ENCODE measurements at places on chromosomes 2 and 18.

- DNase-seq = peak; percentile 30
These were observed 139.6 kb downstream of the TRABD2A start for GRCh38 chr2:84741182-84741822.

DNA sequence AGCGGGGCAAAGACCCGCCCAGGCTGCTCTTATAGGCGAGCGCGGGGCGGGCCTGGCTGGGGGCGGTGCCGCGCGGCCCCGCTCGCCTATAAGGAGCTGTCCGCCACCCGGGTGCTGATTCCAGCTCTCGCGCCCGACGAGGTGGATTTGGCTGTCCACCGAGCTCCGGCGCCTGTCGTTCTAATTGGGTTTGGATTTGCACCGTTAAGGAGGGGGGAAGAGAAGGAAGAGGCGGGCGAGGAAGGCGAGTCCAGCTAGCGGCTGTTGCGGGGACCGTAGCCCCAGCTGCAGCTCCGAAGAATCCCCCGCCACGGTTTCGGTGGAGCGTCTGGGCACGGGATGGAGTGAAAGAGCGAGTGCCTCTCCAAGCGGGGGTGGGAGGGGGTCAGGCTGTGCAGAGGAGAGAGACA is at the start of gene CNTNAP5:
CNTNAP5 (plus strand) TSS at position 117 of the 410 bp plus-strand sequence. CDS start 364 bp downstream, outside the sequence.
- DNase-seq = no peak

DNA sequence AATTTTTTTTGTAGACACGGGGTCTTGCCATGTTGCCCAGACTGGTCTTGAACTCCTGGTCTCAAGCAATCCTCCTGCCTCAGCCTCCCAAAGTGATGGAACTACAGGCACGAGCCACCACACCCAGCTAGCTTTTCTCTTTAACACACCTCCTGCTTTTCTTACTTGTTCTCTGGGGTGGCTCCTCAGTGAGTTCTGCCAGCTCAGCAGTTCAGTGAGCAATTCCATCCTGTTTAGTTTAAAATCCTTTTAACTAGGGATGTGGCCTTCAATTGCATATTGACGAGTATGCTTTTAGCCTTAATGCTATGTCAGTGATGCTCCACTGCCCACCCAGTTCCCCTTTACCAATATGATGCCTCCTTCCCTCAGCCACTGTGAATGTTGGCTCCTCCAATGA is 16.1 kb downstream of the ZNF397 start:
- DNase-seq = no peak

- DNase-seq = no peak
These were observed 26.7 kb downstream of the CCDC93 start for GRCh38 chr2:117987121-117987520.

DNA sequence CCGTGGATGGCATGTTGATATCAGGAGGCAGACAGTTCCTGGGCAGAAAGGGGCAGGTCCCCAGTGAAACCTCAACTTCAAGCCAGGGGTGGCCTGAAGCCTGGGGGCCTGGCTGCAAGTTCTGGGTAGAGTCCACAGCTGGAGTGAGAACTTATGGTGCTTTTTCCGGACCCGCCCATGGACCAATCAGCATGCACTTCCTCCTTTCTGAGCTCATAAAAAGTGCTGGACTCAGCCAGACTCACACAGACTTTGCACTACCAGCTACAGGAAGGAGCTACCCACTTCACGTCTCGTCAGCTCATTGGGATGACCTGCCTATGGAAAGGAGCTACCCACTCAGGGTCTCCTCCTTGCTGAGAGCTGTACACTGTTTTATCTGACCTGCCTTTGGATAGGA is 183.1 kb upstream of the MC4R start:
- DNase-seq = no peak

DNA sequence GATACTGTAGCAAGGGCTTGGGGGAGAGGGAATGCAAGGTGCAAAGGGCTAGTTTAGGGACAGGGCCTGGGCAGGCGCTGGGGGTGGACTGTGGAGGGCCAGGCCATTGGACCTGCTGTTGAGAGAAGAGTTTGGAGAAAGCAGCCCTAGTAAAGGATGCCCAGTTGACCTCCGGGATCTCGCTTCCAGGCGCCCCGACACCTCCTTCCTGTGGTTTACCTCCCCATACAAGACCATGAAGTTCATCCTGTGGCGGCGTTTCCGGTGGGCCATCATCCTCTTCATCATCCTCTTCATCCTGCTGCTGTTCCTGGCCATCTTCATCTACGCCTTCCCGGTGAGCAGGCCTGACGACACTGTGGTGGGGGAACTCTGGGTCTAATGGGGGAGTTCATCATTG is 229.0 kb downstream of the DYSF start:
- no peak for DNase-seq

DNA sequence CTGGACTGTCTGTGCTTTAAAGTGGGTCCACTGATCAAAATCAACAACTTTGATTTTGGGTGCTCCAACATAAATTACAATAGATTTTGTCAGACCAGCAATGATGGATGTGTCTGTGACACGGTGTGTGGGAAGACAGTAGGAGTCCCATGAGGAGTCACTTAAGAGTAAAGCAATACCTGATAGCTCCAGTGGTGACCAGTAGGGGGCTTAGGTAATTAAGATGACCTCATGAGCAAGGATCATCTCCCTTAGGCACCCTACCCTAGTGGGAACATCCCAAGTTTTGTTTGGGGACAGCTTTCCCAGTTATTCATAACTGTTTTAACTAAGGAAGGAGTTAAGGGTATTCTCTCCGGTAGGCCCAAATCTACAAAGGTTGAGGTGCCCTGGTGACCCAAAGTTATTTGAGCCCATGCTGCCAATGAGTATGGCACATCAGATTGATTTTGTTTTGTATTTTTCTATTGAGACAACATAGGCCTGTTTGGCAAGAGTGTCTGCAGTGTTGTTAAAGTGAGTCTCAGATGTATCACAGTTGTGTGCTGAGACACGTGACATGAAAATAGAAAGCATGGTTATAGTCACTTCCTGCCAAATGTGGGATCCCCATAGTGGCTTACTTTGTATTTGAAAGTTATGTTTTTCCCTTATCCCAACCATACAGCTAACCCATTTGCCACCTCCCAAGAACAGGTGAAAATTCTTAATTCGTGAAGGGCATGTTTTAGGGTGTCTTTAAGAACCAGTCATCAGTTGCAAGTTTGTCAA is 1337.6 kb upstream of the SLC39A10 start:
- no peak for DNase-seq

GRCh38 chr2:11647834-11648600 is 22.0 kb downstream of the NTSR2 start:
- no peak for DNase-seq

GRCh38 chr18:23572570-23572969 is 13.7 kb downstream of the NPC1 start:
- no peak for DNase-seq

GRCh38 chr2:162365392-162365791 is 21.5 kb downstream of the GCA start:
- DNase-seq = no peak

GRCh38 chr2:50355891-50356290 is 676.0 kb downstream of the NRXN1 start:
- no peak for DNase-seq

- DNase-seq = no peak
These were observed 34.4 kb downstream of the ANKRD44 start for GRCh38 chr2:197276156-197276555.

DNA sequence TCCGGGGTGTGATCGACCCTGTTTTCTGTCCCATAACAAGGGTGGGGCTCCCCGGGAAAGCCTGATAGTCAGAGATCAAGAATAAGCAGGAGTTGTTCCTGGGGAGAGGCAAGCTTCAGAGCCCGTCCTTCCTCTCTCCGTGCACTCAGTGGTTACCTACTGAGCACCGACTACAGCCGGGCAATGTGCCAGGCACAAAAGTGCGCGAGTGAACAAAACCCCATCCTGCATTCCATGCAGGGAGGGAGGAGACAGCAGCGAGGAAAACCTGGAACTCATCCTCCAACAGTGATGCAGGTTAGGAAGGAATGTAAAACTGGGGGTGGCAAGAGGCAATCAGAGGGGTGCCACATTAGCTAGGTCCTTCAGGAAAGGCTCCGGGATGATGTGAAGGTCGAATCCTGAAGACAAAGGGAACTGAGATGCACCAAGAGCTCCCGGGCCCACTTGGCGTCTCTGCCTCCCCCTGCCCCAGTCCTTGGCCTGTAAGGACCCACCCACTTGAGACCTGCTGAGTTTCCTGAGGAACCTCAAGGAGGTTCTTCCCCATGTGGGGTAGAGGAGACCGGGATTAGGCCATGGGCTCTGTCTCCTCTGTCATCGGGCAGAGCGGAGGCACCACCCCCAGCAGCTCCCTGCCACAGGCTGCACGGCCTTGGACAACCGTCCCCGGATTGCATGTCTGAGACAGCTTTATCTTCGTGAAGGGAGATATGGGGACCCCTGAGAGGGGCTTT is 198.2 kb downstream of the NDUFA10 start:
- no peak for DNase-seq

- DNase-seq = no peak
These were observed 181.3 kb downstream of the TMX3 start for GRCh38 chr18:68533641-68534040.

DNA sequence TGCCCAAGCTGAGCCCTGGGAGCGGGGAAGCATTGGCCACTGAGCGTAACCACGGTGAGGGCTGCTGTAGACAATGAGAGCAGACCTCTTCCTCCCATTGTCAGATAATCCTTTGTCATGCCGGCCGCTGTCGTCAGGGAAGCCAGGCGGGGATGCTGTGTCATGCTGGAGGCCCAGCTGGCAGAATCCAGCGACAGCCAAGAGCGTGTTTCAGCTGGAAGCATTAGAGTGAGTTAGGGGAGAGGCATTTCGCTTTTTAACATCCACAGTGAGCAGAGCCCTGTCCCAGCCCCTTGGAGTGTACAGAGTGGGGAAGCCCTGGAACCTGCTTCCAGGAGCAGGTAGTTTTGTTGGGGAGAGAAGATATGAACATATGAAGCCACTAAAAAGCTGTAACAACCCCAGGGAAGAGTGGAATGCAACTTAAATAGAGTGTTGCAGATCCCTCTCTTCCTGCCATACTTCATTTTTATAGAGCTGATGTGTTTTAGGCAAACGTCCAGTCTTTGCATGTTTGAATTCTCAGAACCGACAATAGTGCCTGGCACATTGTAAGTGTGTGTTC is 7.0 kb downstream of the CTIF start:
- no peak for DNase-seq

GRCh38 chr2:22221006-22221405 is 1097.2 kb downstream of the TDRD15 start:
- peak; percentile 79 for DNase-seq

- no peak for DNase-seq
These were observed 28.7 kb upstream of the DCC start for GRCh38 chr18:52311331-52311730.

GRCh38 chr2:101980368-101980767 is 11.4 kb upstream of the IL1R2 start:
- DNase-seq = no peak

- DNase-seq = peak; percentile 67
These were observed 39.5 kb upstream of the NPAS2 start for GRCh38 chr2:100780203-100781008.

DNA sequence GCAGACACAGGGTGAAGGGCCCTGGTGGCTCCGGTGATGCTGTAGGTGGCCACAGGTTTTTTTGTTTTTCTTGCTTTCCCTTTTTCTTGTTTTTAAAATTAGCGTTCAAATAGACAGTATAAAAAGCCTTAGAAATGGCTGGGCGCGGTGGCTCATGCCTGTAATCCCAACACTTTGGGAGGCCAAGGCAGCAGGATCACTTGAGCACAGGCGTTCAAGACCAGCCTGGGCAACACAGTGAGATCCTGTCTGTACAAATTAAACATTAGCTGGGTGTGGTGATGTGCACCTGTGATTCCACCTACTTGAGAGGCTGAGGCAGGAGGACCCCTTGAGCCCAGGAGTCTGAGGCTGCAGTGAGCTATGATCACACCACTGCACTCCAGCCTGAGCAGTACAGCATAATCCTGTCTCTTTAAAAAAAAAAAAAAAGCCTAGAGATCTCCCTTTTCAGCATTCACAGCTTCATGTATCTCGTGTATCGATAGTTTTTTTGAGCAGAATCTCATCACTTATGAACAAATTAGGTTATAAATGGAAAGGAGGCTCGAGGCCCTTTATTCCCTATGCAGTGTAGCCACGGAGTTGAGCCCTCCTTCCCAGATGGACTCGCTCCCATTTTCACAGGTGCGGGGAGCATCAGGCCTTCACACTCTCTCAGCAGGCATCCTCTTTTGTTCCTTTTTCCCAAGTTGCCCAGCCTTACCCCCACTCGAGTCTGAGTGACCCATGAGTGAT is 50.8 kb downstream of the EMILIN2 start:
- peak; percentile 45 for DNase-seq

DNA sequence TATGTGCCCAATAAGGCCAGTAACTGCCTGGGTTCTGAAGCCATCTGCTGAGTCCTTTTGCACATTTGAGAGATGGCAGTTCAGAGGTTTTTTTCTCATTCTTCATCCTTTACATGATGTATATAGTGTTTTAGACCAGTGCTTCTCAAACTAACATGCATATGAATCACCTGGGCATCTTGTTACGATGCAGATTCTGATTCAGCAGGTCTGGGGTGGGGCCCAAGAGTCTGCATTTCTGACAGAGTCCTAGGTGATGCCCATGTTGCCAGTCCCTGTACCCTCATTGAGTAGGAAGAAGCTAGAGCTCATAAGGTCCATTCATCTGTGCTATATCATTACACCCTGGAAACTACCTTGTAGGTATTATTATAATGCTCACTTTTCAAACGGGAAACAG is 3.8 kb downstream of the SMYD5 start:
- DNase-seq = no peak

- no peak for DNase-seq
These were observed 385.2 kb downstream of the CDH7 start for GRCh38 chr18:66136039-66136438.

DNA sequence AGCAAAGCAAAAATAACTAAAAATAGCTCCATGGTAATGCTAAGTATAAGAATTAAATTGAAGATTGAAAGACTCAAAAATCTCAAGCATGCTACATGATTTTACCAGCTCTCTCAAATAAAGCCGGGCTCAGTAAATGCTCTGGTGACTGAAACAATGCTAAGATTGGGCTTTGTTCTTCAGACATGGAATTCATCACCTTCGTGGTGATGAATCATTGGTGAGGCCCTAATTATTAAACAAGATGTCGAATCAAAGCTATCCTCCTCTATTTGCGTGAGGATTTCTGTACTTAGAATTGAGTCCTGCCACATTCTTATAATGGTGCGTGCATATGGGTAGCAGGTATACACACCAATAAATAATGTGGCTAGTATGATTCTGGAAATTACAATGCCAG is 58.8 kb upstream of the LRRTM1 start:
- DNase-seq = no peak

- DNase-seq = no peak
These were observed 15.4 kb downstream of the ZBTB7C start for GRCh38 chr18:48393776-48394175.

GRCh38 chr2:21489080-21489479 is 365.3 kb downstream of the TDRD15 start:
- no peak for DNase-seq

DNA sequence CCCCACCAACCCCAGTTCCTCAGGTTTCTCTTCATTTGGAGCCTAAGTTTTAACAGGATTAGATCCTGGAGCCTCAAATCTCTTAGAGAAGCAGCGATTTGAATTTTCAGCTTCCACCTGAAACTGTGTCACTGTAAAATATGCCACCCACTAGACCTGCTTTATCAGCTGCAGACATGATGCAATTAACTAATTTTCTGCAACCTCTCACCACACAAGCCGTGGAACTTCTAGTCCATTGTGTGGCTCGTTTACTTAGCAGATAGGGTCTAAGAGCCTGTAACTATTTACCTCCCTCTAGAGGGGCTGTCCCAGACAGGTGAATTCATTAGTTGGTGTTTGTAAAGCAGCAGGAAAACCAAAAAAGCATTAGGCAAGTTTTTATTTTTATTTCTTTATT is 31.6 kb upstream of the FZD5 start:
- no peak for DNase-seq

GRCh38 chr2:137770166-137770565 is 194.1 kb upstream of the HNMT start:
- no peak for DNase-seq

- DNase-seq = no peak
These were observed 58.9 kb upstream of the GATA6 start for GRCh38 chr18:22110461-22110924.
